Dermis microvascular lymphatic vessel endothelial cell (primary cell): ENCODE measurements at places on chromosomes 4 and X. TPM values are rescaled to one million over a fixed set of nuclear protein-coding genes. Genes with fewer than 3 reads are reported as not detected.
A peak's percentile ranks its signal among the peaks of the same experiment; 100 is the strongest.

Gene SPP1
- total RNA-seq, result not detected in 2 replicates

Gene SMIM10L2A
- total RNA-seq, result 0.90 and 1.6 TPM in 2 replicates

Gene CT45A1
- total RNA-seq, result not detected in 2 replicates

DNA sequence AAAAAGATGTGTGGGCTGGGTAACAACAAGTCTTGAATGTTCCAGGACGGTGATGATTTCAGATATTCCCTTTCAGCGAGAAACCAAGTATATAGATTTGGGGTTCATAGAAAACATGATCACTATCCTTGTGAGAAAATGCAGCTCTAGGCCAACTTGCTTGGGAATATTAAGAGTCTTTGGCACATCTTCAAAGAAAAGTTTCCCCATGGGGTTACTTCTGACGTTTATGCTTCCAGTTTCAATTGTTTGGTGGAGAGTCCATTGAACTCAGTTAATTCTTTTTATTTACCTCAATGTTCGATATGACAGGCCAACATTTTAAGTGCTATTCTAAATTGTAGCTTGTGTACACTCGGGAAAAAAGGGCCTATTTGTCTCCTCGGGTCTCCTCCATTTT is 126.7 kb downstream of the NHS start:
- peak; percentile 1 for DNase-seq

DNA sequence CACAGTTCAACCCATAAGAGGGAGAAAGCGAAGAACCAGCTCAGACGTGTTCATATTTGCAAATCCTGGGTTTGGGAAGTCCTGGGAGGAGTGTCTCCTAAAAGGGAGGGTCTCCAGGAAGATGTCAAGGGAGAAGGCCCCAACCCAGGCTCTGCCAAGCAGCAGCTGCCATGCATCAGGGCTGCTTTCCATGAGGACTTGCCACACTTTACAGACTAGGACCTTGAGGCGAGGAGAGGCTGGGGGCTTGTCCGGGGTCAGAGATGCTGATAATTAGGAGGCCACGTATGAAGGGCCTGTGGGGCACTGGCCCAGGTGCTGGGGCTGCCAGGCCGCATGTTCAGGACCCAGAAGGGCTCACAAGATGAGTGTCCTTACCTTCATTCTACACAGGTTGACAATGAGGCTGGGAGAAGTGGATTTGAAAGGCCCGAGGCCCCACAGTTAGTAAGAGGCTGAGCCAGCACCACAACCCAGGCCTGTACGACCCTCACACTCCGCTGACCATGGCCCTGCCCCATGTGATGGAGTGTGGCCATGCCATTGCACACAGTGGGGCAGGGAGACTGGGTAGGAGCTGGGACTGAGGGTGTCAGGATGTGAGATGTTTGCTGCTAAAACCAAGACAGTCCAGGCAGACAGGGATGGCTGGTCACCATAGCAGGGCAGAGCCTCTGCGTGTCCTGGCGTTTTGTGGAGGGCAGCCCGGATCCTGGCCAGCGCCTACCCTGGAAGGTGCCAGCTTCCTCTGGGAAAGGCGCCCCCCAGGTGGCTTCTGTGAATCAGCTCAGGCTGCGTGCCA is 94.8 kb downstream of the PSAPL1 start:
- DNase-seq, result no peak

- DNase-seq, result peak; percentile 6
These were observed 54.9 kb upstream of the PDE5A start for GRCh38 chr4:119683518-119683917.
